ENCODE measurements at places on chromosomes 6 and 20.

DNA sequence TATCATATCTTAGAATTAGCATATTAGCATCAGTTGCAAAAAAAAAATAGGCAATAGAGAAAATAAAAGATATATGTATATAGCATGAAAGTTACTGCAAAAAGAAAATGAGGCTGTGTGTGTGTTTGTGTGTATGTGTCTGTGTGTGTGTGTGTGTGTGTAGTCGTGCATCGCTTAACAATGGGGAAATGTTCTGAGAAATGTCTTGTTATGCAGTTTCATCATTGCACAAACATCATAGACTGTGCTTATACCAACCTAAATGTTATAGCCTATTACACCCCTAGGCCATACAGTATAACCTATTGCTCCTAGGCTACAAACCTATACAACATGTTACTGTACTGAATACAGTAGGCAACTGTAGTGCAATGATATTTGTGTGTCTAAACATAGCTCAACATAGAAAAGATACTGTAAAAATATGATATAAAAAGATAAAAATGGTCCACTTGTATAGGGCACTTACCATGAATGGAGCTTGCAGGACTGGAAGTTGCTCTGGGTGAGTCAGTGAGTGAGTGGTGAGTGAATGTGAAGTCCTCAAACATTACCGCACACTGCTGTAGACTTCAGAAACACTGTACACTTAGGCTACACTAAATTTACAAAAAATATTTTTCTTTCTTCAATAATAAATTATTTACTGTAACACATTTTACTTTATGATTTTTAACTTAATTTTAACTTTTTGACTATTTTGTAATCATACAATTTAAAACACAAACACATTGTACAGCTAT lies 805.1 kb downstream of the KIF16B start:
- DNase-seq, result no peak

DNA sequence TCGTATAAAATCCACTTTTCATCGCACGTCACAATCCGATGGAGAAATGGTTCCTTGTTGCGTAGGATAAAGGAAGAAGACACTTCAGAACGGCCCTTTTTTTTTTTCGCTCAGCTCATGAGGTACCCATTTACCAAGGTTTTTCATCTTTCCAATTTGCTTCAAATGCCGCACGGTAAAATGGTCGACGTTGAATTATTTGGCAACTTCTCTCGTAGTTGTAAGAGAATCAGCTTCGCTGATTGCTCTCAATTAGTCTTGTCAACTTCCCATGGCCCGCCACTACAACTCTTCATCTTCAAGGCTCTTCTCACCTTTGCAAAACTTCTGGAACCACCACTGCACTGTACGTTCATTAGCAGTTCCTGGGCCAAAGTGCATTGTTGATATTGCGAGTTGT lies 28.8 kb downstream of the POM121L2 start:
- DNase-seq, result no peak

- no peak for DNase-seq
Measured at GRCh38 chr6:157486572-157486971, 105.6 kb downstream of the ZDHHC14 start.

- DNase-seq, result no peak
Measured at GRCh38 chr20:50868509-50869495, 62.4 kb downstream of the ADNP start.

GRCh38 chr6:10309457-10310329 lies 105.2 kb downstream of the TFAP2A start:
- DNase-seq, result no peak

DNA sequence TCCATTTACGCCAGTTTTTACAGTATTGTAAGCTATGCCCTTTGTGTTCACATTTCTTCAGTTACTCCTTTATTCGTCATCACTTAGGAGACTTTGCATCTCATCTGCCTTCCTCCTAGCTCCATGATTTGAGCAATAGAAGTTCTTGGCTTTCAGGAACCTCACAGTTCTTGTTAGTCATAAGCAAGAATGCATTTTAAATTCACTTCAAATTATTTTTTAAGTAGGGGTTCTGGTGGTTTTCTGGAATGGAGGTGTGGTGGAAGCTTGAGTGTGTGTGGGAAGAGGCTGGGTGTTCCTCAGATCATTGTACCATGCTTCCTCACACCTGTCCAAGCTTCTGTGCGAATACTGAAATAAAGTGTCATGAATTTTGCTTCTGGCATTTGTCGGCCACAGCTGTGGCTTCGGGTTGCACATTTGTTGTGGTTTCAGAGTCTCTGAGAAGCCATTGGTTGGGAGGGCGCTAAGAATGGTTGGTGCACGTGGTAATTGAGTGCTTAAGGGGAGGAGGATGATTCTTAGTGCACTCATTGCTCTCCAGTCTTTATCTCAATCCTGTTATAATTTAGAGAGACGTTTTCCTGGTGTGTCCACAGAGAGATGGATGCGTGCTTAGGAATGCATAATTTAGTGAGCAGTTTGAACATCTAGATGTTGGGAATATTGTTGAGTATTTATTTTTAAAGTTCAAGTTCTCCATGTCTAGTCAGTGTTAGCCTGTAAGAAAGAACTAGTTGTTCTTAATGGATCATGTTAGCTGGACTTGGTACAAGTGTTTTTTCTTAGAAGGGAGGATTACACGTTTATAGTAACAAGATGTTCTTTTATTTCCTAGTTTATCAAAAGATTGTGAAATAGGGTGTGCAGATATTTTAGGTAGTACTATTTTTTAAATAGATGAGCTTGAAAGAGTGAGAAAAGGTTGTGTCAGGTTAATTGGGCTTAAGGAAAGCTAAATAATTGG lies 31.9 kb downstream of the FOXO3 start:
- no peak for DNase-seq

DNA sequence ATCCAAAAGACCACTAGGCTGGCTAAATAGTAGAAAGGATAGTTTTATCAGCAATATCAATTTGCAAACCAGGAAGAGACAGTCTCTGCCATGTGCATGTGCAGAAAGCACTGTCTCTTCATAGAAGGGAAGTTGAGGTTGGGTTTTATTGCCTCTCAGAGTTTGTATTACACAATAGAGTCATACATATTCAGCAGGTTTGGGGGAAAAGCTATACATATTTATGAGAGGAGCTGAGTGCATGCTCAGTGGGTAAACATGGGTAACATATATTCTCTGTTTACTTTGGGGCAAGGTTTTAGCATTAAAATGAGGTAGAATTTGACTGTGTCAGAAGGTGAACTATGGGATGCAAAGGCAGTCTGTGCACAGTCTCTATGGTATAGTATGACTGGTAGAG lies 14.9 kb downstream of the TMEM170B start:
- no peak for DNase-seq

DNA sequence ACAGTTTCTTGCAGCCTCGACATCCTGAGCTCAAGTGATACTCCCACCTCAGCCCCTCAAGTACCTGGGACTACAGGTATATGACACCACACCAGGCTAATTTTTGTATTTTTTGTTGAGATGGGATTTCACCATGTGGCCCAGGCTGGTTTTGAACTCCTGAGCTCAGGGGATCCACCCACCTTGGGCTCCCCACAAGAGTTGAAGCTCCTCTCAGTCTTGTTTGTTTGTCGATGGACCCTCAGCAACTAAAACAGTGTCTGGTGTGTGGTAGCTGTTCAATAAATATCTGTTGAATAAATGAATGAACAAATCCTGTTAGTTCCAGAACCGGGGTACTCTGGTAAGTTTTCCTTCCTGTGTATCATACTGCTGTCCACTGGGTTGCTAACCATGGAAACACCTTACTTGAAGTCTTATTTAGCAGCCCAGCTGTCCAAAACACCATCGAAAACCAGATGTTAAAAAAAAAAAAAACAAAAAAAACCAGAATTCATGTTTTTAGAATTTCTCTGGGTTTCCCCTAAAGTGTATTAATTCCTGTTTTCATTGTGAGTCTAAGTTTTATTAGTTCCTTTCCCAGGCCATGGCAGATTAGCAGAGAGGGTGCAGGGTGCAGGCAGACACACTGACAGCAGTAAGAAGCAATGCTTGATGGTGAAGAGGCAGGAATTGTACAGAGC lies 7.8 kb upstream of the EZR start:
- no peak for DNase-seq

- DNase-seq, result no peak
Measured at GRCh38 chr6:45642331-45643125, 264.8 kb upstream of the SUPT3H start.

GRCh38 chr20:48766205-48766604 lies 61.6 kb downstream of the PREX1 start:
- DNase-seq, result no peak

- no peak for DNase-seq
Measured at GRCh38 chr6:62283796-62284411, 2.1 kb downstream of the KHDRBS2 start.

DNA sequence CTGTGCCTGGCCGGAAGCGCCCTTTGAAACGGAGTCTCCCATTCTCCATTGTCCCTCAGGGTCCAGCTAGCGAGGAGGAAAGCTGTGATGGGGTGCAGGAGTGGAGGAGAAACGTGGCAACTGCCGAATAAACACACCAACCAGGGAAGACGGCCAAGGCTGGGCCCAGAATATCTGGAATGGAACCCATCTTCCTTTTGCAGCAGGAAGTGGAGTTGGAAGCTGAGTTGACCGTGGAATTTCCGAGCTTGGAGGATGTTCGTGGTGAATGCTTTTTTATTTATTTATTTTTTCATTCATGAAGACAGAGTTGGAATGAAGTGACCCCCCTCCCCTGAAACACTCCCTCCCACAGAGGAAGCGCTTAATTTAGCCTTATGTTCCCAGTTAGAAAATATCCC lies 105.6 kb upstream of the RNF24 start:
- DNase-seq, result no peak

DNA sequence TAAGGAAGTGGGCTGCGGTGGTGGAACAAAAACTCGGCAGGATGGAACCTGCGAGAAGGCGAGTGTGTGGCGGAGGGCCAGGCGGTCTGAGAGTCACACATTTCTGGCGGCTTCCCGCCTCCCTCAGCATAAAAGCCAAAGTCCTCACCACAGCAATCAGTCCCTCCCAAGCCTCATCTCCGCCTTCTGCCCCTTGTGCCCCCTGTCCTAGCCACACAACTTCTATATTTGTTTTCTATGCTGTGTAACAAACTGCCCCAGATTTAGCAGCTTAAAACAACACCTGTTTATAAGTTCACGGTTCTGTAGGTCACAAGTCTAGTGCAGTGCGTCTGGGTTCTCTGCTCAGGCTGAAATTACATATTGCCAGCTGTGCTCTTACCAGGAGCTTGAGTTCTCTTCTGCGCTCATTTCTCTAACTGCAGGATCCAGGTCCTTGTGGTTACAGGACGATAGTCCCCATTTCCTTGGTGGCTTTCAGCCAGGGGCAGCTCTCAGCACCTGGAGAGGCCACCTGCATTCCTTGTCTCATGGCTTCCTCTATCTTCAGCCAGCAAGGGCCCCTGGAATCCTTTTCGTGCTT lies 11.7 kb upstream of the SPO11 start:
- no peak for DNase-seq

DNA sequence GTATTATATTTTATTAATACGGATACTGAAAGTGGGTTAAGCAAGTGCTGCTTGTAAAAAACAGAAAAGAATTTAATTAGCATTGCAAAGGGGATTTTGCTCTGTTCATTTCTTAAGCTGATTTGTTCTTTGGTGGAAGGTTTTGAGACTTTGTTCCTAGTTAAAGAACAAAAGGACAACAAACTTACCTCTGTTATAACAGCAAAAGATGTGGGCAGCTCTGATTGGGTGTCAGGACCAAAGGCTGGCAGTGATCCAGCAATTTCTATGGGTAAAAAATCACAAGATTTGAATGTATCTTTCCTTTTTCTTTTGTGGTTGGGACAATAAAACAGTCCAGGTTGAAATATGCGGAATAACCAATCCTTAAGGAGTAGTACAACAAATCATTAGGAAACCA lies 68.8 kb downstream of the IMPG1 start:
- no peak for DNase-seq

DNA sequence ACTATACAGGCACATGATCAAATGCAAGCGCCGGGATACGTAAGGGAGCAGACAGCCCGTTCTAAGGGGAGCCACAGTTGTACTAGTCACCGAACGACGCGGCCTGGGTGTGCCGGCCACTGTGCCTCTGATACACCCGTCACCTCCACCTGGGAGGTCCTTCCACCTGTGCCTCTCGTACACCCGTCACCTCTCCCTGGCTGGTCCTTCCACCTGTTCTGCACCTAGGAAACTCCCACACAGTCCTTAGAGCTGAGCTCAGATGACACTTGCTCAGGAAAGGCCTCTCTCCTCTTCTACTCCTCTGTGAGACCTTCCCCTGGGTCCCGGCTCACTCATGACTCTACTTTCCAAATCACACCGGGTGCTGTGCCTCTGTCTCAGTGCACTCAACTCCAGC lies 245.0 kb downstream of the TTLL2 start:
- DNase-seq, result no peak

- no peak for DNase-seq
Measured at GRCh38 chr6:136517582-136517981, 32.6 kb downstream of the MAP7 start.

- no peak for DNase-seq
Measured at GRCh38 chr6:34593701-34594100, 37.6 kb upstream of the SPDEF start.

All from stimulated activated CD4-positive, alpha-beta T cell treated with anti-CD3 and anti-CD28 coated beads, Interleukin-1b, Interleukin-23, amount 100 ng/mL, for 24 hours (primary cell).